ENCODE measurements at places on chromosomes 3 and 15.

GRCh38 chr15:52095597-52096262, 16.8 kb downstream of the BCL2L10 start:
- no peak for DNase-seq

DNA sequence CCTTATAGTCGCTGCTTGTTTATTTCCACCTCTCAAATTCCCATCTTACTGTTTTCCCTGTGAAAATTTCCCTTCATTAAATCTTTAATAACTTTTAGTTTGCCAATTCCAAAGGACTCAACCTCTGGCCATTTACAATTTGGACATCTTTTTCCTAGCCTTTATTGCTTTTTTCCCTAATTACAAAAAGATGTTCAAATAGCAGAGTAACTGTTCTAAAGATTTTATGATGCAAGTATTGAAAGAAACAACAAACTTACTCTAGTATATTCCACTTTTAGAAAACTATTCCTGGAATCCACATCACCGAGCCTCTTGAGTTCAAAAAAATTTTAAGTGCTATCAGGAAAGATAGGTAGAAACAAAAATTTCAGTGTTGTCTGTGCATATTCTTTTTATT, 174.1 kb upstream of the UBE2E2 start:
- DNase-seq, result no peak

DNA sequence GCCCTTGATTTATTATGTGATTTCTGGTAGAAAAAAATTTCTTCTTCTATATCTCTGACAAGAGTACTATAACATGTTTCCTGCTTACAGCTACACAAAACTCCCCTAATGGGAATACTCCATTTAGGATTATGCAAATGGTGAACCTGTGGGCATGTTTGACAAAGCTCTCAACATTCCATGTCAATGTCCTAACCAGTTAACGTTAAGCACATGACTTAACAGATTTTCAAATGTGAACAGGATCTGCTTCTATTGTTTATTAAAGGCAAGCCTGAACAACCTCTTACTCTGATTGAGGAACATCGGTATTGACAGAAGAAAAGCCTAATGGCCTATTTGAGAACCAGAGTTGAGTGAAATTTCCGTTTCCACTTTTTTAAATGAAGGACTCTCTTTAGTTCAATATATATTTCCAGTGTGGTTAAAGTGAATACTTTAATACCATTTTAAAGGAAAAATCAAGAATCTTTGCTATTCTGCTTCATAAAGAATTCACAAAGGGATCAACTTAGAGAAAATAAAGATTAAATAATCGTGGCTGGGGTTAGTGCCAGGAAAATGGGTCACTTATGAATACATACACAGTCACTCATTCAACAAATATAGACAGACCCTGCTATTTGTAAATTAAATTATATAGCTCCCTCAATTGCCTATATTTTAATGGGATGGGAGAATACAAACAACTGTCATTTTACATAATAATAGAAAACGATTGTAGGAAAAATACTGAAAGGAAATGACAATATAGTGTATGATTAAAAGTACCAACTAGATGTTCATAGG, 300.3 kb upstream of the CBLB start:
- DNase-seq, result no peak

- no peak for DNase-seq
These were observed 495.2 kb downstream of the ROBO2 start for GRCh38 chr3:77535116-77535515.

- no peak for DNase-seq
These were observed 34.6 kb upstream of the GPR149 start for GRCh38 chr3:154464440-154465190.

GRCh38 chr3:14236902-14237301, 58.3 kb downstream of the LSM3 start:
- DNase-seq, result no peak

DNA sequence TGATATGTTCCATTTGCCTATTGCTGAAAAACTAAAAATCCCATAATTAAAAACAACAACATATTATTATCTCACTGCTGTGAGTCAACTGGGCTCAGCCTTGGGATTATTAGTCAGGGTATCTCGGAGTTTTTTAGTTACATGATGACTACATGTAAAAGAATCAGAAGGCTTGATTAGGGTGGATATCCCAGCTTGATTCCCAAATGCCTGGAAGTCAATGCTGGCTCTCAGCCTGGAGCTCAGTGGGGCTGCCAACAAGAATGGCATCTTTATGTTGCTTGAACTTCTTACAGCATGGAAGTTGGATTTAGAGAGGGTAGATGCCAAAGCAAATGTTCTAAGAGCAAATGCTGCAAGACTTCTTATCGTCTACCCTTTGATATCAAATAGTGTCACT, 278.5 kb downstream of the PLOD2 start:
- DNase-seq, result no peak

DNA sequence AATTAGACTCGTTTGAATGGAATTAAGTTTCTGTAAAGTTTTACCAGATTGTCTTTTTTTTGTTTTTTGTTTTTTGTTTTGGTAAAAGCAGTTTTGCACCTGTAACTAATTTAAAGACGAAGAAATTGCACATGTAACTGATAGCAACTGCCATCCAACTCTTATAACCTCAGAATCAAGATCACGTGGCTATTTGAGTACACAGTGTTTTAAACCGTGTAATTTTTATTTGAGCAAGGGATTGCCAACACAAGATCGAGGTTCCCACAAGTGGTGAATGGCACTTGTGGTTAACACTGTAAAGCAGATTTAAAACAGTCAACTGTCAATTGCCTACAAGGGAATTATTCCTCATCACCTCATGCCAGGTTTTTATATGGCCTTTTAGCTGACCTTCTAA, 67.3 kb downstream of the PPARG start:
- DNase-seq, result no peak

GRCh38 chr3:170178651-170179050, 2.9 kb downstream of the PHC3 start:
- DNase-seq, result peak; percentile 79

GRCh38 chr3:38782148-38782547, 33.9 kb downstream of the SCN10A start:
- DNase-seq, result no peak

DNA sequence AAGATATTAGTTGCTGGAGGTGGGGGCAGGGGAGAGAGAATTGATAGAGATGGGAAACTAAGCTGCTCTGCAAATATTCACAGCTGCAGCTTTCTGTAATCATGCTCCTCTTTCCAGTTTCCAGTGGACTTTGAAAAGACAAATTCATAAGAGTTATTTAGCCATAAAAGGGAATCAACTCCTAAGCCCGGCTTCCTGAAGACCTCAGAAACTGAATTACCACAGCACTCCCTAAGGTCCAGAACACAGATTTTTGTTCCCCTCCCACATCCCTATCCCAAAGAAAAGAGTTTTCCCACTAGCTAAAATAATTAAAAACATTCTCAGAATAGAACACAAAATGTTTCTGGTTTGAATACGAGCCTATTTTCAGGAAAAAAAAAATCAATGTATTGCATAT, 871.8 kb upstream of the NR2F2 start:
- DNase-seq, result no peak

- DNase-seq, result no peak
These were observed 120.2 kb downstream of the ATP10A start for GRCh38 chr15:25742776-25743547.

DNA sequence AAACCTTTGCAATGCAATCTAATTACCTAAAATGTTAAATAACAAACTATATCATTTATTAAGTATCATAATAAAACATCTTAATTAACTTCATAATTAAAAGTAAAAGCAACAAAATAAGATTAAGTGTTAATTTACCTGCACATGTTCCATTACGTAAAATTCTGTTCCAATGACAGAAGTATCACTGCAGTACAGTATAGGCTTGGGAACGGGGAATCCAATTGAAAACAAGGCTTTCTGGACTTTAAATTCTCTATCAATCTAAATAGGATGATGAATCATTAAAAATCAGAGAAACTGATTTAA, 17.1 kb downstream of the ACAD11 start:
- no peak for DNase-seq

- DNase-seq, result no peak
These were observed 246.3 kb downstream of the GOLGA6L6 start for GRCh38 chr15:20295238-20295811.

- no peak for DNase-seq
These were observed 85.3 kb upstream of the VEPH1 start for GRCh38 chr3:157588386-157589060.

DNA sequence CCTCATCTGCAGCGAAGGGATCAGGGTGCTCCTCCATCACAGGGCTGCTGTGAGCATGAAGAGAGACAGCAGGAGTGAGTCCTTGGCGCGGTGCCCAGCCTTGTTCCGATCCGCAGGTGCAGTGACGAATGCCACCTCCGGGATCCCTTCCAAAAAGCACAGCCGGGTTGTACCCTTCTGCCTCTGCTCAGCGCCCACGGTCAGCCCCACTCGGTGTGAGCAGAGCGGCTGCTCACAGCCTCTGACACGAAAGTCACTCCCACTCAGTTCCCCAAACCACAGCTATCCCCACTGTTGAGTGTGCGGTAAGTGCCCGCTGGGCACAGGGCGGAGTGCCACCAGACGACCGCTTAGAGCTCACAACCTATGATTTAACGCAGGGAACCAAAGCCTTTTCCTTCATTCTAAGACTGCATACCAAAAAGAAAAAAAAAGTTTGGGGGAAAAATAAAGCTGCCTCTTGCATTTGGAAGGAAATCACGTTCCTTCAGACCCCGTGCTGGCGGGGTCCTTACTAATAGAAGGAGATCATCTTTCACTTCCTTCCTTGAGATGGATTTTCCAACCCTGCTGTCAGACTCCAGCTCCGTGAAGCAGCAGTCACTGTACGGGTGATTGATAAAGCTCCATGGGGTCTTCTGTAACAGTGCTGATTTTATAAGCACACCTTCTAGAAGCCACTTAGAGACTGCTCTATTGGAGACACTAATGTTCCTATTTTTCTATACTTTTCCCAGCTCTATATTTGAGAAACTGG, 34.7 kb upstream of the TUBGCP5 start:
- DNase-seq, result no peak

GRCh38 chr15:67193223-67193990, 61.1 kb downstream of the AAGAB start:
- no peak for DNase-seq

DNA sequence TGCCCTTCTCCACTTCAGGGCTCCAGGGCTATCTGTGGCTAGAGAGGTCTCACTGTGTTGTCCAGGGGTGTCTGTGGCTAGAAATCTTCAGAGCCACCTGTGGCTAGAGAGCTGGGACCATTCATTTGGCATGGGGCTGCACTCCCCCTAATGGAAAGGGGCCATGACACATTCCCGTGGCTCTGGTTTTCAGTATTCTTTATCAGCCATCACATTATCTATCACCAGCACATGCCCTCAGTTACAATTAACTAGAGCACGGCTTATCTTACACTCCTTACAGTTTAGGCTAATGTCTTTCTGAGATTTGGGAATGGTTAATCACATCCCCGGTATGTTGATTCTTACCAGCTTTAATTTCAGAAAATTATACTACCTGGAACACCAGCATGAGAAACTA, 128.6 kb downstream of the RORA start:
- no peak for DNase-seq

DNA sequence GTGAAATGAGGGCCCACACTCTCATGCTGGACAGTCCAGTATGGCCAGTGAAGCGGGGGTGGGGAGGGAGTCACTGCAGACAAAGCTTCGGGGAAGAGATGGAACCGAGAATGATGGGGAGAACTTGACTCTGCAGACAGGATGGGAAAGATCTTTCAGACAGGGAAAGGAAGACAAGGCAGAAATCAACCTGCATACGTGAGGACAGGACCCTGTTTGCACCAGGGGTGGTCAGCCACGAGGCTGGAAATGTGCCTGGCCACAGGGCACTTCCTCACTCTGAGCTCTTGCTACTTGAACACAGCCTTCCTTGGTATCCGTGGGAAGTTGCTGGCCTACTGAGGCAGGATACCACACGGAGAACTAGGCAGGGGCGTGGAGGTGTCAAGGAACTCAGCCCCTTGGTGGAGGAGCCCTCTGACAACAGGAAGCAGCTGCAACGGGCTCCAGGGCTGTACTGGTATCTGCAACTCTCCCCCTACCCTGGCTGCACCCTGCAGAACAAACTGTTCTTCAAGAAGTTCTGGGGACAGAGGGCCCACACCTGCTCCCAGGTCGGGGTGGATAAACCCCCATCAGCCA, 9.3 kb upstream of the SRP14 start:
- peak; percentile 68 for DNase-seq

DNA sequence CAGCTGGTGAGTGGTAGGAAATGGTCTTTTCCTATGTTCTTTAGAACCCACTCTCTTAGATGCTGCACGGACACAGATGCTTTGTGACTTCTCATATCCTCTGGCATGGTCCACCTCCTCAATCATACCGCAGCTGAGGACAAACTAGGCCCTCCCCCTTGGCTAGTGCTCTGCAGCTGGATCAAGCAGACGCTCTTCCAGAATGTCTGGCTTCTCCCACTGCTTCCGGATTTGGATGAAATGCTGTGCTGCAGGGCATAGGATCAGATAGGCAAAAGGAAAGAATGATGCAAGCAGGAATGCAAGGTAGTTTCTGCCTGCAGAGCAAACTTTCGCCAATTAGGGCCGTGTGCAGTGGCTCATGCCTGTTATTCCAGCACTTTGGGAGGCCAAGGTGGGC, 75.7 kb upstream of the SLC4A7 start:
- DNase-seq, result no peak

GRCh38 chr15:94840794-94841783, 609.7 kb downstream of the MCTP2 start:
- DNase-seq, result no peak

DNA sequence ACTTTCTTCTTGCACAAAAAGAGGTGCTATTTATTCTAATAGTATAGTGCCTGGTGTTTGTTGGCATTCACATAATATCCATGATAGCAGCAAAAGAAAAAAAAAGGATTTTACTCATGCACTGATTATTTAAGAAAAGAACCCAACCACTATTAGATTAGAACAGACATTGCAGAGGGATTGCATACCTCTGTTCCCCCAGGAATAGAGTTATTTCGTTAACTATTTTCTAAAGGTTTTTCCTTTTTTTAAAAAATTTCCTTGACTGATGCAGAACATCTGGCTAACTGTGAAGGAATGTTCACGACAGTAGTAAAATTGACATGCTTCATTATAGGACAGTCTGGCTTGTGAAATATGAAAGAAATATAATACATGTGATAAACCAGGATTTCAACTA, 136.6 kb upstream of the PTX3 start:
- DNase-seq, result no peak

DNA sequence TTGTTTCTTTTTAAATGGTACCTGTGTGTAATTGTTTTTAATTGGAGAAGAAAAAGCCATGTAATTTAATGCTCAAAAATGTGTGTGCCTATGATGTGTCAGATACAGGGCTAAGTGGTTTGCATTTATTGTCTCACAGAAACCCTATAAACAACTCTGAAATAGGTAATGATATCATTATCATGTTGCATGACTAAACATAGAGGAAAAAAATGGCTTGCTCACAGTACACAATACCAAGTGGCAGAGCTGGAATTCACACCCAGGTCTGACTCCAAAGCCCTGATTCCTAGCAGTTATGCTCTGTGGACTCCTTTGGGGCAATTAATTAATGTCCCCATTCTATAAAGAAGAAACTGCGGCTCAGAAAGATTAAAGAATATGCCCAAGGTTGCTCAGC, 237.4 kb upstream of the TRIM42 start:
- DNase-seq, result no peak
